ENCODE measurements at places on chromosomes 7 and 10.

- no peak for DNase-seq
These were observed 267.8 kb downstream of the PARD3 start for GRCh38 chr10:34547291-34547690.

GRCh38 chr7:34165466-34165865 lies 260.1 kb downstream of the BMPER start:
- DNase-seq = no peak

- DNase-seq = no peak
These were observed 18.5 kb downstream of the RFC2 start for GRCh38 chr7:74235518-74236268.

DNA sequence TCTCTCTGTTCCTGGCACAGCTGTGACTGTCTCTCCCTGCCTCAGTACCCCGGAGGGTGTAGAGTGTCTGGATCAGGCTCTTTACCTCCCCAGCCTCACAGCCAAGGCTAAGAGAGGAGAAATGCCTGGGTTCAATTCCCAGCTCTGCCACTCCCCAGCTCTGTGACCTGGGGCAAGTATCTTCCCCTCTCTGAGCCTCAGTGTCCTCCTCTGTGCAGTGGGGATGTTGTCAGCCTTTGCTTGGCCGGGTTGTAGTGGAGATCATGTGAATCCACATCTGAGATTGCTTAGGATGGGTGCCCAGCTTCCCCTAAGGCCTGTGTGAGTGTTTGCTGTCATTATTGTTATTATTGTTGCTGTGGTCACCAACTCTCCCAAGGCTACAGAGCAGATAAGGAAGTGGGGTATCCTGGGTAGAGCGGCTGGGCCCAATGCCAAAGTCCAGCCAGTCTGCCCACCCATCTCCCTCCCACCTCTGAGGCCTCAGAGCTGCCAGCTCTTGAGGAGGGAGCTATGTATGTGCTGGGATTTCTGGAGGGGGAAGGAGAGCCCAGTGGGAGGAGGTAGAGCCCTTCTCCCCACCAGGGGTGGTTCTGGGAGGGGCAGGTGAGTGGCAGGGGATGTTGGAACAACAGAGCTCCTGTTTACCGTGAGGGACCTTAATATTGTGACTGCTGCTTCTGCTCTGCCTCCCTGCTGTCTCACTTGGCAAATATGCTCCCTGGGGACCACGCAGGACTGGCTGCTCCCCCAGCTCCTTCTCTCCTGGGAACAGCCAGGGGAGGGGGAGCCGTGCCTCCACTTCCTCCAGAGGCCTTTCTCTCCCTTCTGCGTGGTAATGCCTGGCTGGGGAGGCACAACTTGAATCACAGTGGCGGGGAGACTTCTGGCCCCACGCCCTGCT lies 170.5 kb downstream of the RPS24 start:
- DNase-seq = no peak

DNA sequence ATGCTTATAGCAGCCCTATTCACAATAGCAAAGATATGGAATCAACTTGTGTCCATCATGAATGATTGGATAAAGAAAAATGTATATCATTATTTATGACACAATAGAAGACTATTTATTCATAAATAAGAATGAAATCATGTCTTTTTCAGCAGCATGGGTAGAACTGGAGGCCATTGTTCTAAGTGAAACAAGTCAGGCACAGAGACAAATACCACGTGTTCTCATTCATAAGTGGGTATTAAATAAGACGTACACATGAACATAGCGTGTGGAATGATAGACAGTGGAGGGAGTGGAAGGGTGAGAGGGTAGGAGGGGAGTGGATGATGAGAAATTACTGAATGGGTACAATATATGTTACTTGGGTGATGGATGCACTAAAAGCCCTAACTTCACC lies 762.4 kb downstream of the REEP3 start:
- DNase-seq = no peak

DNA sequence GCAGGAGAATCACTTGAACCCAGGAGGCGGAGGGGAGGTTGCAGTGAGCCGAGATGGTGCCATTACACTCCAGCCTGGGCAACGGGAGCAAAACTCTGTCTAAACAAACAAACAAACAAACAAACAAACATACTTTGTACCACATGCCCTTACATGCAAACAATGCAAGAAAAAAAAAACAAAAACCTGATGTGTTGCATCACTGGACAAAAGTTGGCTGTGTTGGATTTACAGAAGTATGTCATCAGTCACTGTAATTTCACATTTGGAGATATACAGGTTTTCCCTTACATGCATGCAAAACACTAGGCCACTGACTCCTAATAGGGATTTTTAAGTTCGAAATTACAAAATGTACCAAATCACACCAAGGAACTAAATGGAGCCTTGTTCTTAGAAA lies 138.5 kb downstream of the SRPK2 start:
- no peak for DNase-seq

DNA sequence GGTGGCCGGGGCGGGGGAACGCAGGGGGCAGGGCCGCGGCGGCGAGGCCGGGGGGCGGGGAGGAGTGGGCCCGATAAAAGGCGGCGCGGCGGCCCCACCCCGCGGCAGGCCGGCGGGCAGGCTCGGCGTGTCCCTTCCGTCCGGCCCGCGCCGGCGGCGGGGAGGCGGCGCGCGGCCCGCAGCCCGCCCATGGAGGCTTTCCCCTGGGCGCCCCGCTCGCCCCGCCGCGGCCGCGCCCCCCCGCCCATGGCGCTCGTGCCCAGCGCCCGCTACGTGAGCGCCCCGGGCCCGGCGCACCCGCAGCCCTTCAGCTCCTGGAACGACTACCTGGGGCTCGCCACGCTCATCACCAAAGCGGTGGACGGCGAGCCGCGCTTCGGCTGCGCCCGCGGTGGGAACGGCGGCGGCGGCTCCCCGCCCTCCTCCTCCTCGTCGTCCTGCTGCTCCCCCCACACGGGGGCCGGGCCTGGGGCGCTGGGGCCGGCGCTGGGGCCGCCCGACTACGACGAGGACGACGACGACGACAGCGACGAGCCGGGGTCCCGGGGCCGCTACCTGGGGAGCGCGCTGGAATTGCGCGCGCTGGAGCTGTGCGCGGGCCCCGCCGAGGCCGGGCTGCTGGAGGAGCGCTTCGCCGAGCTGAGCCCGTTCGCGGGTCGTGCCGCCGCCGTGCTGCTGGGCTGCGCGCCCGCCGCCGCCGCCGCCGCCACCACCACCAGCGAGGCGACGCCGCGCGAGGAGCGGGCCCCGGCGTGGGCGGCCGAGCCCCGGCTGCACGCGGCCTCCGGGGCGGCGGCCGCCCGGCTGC lies at the start of gene NANOS1:
Gene NANOS1, plus strand, starts transcription at position 102 of the 808 bp plus-strand sequence. Its CDS starts 88 bp downstream, at position 190.
- no peak for DNase-seq

DNA sequence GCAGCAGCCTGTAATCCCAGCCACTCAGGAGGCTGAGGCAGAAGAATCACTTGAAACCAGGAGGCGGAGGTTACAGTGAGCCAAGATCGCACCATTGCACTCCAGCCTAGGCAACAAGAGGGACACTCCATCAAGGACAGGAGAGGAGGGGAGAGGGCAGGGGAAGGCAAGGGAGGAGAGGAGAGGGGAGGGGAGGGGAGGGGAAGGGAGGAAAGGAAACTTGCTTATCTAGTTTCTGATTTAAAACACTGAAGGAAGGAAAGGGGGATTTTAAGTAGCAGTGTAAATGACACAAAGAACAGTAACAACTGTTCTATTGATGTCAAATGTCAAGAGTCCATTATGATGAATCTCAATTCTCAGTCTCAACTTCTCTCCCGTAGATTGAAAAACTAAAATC lies 43.7 kb downstream of the SRPK2 start:
- DNase-seq = no peak

DNA sequence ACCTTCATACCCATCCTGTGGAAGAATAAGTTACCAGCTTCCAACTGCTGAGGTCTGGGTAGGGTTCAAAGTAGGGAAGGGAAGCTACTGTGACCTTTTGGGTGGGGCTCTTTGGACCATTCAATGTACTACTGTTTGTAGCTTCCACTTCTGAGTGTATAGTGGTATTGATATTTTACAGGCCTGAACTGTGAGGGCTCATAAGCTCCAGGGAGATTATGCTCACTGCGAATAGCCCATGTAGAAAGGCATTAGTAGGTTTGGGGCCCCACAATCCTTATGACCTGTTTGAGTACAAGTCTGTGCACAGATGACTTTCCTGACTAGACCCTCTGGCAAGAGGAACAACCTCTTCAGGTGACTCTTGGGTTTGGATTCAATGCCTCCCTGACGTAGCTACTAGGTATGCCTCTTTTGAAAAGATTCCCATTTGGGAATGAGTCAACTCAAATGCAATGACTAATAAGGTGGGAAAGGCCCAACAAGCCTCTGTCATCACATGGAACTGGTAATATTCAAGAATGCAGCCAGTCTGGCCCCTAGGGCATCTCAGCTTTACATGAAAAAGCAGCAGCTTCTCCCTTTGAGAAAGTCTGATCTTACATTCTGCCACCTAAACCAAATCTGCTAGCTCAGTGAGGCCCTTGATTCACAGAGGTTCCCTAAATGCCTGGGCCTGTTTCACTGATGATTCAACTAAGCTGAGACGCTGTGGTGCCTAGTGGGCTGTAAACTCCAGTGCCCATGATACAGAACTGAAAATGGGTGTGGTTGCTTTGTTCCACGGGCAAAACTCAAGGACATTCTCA lies 79.8 kb downstream of the ABI1 start:
- peak; percentile 77 for DNase-seq

GRCh38 chr7:28075674-28076358 lies 104.8 kb downstream of the JAZF1 start:
- no peak for DNase-seq

DNA sequence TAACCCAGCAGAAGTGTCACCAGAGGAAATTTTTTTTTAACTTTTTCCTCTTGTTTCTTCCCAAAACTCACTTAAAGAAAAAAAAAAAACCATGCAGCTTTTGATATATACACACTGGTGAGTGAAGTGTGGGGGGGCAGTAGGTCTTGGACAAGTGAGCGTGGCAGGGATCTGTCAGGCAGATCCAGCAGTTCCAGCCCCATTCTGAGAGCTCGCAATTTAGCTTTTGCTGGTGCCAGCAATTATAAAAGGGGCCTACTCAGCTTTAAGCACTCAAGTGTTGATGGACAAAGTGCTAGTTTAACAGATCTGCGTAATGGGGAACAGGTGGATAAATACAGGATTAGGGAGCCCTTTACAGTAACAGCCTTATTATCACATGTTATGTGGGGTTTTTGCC lies 619.2 kb upstream of the GALNT17 start:
- DNase-seq = no peak

DNA sequence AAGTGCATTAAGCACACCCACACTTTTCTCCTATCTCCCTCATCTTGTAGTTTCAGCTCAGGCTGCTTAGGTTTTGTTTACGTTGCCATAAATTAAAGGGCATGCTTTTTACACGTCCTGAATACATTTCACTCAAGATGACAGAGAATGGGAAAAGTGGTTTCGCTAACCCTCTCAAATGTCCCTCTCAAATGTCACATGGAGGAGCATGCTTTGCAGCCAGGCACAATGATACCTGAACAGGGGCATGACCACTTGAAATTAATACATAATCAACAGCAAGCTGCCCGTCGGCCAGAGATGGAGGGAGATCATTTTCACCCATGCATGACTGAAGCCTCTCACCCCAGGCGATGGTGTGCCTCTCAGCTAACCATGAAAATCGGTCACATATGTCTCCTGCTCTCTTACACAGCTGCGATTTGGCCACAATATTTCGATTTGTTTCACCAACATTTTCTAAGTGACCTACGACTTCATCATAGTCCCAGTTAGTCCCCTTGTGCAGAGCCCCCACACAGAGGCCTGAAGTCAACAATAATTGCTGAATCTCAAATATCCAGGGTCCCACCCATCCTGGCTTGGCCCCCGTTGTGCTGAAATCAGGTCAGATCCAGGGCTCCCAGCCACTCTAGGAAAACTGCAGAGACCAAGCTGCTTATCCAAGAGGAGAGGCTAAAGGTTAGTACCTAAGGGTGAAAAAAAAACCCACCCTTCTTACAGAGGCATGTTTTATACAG lies 373.9 kb upstream of the NFE2L3 start:
- DNase-seq = no peak

DNA sequence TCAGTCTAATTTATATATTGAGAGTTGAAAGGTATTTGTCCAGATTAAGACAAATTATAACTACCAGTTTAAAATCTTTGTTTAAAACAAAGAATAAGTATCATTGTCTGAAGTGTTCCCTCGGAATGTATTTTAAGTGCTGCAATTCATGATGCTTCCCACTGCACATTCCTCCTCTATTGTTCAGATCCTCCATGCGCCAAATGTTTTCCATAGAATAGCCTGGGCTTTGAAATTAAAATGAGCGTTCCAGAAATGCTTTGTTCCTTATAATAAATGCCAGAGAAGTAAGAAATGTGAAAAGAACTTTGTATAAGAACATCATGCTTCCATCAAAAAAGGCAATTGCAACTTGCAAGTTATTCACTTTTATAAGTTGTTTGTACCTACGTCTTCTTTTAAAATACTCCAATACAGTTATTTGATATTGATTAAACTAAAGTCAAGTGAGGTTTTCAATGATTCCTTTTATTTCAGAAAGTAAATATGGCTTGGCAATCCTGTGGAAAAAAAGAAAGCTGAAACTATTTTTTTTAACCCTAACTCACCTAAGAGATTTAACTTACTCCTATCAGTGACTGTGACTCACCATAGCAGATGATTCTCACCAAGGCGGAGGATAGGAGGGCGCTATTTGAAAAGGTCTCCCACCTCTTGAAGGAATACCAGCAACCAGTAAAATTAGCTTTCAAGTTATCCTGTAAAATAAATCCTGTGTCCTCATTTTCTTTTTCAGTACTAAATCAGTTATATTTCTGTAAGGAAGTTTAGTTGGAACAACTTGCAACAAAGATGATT lies 85.8 kb downstream of the CTNNA3 start:
- peak; percentile 3 for DNase-seq

GRCh38 chr7:12731214-12731656 lies 43.8 kb downstream of the ARL4A start:
- no peak for DNase-seq

GRCh38 chr7:88260719-88261118 lies 40.9 kb upstream of the SRI start:
- no peak for DNase-seq

DNA sequence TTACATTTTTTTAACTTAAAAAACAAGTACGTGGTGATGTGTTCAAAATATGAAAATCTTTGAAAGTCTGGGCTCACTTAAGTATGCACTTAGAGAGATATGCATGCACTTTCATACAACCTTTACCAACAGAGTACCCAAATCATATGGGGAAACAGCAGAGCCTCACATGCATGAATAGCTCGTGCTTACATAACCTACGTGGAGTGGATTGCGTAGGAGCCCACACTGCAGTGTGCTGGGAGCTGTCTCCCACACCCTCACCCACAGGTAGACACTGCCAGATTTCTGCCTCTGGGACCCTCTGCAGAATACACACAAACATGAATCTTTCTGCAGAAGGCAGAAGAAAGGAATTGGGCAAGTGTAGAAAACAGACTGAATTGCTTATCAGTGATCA lies 581 bp downstream of the CLCN1 start:
- no peak for DNase-seq
